ENCODE measurements at places on chromosomes 1 and 21.

GRCh38 chr1:83692524-83693381, 306.2 kb downstream of the TTLL7 start:
- no peak for DNase-seq

DNA sequence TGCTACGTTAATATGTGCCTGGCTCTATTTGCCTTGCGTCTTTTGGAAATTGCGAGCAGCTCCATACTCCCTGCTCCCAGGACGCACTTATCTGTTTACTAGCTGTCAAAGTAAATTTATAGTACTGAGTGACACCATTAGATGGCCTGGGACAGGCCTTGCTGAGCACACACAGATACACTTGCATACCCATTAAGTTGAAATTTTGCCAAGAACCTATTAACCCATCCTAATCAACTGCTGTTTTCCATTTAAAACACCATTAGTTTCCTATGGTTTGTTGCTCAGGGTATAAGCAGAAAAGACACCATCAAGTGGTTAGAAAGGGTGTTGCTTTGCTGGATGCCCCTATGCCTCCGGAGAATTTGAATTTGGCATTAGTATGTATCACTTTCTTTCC, 187.3 kb downstream of the SLC44A5 start:
- no peak for DNase-seq

DNA sequence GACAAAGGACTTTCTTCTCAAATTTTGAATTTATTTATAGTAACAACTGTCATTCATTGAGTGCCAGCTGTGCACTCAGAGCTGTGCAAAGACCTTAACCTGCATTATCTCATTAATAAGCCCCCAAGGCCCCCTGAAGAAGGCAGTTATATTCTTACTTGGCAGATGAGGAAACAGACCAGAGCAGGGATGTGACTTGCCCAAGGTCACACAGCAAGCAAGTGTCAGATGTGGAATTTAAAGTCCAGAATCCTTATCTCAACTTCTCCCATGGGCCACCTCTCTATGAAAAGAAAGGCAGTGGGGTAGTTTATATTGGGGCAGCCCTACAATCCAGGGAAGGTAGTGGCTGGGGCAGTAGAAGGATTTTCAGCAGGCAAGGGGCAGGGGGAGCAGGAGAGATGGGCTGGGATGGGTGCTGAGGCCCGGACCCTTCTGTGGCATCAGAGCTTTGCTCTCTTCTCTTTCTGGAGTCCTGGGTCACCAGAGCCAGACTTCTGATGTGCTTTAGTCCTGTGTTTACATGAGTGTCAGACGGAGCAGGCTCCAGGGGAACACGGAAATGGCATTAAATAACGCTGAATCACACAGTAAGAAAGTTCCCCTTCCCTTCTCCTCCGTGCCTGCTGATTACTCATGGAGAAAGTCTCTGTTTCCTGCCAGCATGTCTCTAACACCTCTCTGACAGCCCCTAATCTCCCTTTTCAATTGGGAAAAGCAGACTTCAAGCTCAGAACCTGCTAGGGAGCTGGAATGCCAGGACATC, 39.5 kb downstream of the EPHB2 start:
- no peak for DNase-seq

- no peak for DNase-seq
Observed at GRCh38 chr1:96234299-96234698, 487.3 kb upstream of the PTBP2 start.

DNA sequence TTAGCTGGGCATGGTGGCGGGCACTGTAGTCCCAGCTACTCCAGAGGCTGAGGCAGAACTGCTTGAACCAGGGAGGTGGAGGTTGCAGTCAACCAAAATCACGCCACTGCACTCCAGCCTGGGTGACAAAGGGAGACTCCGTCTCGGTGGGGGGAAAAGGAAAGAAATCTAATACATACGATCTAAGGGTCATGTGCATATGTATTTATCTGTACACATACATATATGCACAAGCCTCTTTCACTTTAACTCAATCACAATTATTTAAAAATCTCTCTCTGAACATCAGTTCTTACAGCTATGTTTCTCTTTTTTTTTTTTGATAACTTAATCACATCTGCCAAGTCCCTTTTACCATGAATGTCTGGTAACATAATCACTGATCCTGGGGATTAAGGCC, 34.7 kb downstream of the EVA1C start:
- no peak for DNase-seq

DNA sequence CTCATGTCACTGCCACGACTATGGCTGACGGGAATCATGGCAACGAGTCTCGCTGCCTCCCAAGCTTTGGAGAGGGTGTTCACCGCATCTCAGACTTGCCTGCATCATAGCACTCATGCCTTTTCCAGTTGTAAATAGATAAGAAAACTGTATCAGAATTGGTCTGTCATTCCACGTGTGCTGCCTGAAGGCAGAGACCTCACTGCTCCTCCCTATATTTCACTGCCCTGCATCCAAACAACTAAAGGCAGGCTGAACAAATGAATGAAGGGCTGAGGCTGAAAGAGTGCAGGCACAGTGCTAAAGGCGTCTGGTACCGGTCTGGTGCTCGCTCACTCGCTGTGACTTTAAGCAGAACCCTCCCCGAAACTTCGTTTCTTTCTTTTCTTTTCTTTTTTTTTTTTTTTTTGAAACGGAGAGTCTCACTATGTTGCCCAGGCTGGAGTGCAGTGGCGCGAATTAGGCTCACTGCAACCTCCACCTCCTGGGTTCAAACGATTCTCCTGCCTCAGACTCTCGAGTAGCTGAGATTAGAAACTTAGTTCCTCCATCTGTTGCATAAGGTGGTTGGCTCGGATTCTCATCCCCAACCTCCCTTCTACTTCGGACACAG, 542 bp downstream of the EIF2B3 start:
- no peak for DNase-seq

- no peak for DNase-seq
Observed at GRCh38 chr1:33610391-33610790, 137.9 kb downstream of the ZSCAN20 start.
